ENCODE measurements at places on chromosomes 7 and 10.

- DNase-seq = no peak
Observed at GRCh38 chr10:76469675-76470074, 1038.3 kb downstream of the LRMDA start.

DNA sequence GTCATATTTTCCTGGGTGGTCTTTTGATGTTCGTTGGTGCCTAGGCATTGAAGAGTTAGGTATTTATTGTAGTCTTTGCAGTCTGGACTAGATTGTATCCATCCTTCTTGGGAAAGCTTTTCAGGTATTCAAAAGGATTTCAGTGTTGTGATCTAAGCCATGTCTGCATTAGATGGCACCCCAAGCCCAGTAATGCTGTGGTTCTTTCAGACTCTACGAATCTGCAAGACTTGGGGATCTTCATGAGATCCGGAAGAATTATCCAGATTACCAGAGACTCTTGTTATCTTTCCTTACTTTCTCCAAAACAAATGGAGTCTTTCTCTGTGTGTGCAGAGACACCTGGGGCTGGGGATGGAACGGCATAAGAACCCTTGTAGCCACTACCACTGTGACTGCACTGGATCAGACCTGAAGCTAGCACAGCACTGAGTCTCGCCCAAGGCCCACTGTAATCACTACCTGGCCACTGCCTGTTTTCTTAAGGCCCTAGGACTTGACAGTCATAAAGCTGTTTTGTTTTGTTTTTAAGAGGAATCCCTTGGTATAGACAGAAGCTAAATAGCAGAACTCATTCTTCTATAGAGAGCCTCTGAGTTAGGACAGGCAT lies 75.5 kb downstream of the MARCHF5 start:
- no peak for DNase-seq

DNA sequence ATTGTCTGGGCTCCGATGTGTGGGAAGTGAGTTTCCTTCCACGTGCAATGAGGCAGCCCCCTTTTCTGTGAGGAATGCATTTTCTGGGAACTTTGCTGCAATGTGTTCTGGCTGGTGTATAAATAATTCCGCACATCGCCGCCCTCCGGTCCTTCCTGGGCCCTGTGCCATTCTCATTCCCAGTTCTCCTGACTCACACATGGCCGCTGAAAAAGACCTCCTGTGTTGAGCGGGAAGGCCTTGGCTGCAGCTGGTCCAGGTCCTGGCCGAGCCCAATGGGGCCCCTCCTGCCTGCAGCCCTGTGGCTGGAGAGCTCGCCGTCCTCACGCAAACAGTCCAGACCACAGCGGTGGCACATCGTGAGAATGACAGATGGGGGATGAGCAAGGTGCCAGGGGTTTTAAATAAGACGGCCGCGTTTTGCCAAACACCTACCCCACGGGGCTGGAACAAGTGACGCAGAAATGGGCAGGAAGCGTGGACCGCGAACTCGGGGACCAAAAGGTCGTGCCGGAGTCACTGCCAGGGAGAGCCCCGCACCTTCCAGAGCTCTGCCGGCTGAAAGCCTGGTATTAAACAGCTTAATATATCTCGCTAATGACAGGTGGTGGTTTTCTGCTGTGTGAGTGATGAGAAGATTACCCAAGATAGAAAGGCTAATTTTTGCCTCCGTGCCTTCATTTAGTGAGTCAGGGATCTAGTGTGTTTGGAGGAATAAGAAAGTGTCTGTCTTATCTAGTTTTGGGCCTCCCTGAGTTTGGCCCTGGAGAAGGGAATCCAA lies 37.0 kb downstream of the FAM20C start:
- DNase-seq = no peak

DNA sequence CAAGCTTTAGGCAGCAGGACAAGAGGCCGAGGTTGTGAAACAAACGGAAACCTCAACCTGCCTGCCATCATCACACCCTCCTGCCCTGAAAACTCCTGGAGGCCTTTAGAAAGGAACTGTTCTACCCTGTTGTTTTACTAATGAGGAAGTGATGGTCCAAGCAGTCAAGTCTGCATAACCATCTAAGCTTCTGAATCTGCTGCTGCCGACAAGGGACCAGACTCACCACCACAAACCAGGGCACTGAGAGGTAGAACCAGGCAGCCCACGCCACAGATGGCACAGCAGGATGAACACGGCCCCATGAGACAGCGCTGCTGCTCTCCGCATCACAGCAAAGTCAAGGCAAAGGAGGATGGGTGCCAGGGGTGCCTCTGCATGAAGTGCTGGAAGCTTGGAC lies 209.4 kb downstream of the CELF2 start:
- no peak for DNase-seq

DNA sequence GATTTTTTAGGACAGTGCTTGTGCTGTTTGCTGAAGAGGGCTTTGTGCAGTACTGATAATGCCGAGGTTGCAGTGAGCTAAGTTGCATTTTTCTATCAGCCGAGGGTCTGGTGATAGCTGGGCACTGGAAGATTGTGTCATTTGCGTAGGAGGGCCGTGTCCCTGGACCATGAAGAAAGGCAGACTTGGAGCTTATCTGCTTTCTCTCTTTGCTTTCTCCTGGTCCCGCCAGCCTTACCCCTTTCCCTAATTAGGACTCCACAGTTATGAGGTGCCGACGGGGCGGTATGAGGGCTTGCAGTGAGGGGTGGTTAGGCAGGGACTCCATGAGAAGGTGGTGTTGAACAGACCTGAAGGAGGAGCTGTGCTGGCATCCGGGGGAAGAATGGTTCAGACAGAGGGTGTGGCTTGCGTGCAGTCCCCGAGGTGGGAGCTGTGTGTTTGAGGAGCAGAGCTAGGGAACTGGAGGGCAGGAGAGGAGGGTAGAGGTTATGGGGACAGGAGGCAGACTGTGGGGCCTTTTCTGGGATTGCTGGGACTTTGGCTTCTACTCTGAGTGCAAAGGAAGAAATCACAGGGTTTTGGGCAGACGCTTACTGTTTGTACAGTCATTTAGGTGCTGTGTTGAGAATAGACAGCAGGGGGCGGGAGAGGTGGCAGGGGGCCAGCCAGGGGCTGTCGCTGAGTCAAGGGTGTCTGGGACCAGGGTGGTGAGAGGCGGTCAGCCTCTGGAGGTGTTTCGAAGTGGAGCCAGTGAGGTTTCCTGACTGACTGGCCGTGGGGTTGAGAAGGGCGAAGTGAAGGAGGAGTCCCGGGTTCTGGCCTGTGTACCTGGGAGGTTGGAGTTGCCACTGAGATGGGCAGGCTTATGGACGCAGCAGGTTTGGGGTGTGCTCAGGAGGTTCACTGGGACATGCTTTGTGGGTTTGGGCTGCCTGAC lies 43.4 kb downstream of the PRF1 start:
- no peak for DNase-seq

- no peak for DNase-seq
Observed at GRCh38 chr7:44574287-44574872, 672 bp upstream of the DDX56 start.

- DNase-seq = no peak
Observed at GRCh38 chr10:83990126-83990525, 149.2 kb upstream of the GHITM start.

- DNase-seq = no peak
Observed at GRCh38 chr7:74023092-74023536, 4.9 kb upstream of the ELN start.

- DNase-seq = no peak
Observed at GRCh38 chr10:58334817-58335305, at the start of gene UBE2D1. TSS of gene UBE2D1 (plus strand) at chr10:58335006. CDS start at chr10:58335202, 196 bp downstream.

DNA sequence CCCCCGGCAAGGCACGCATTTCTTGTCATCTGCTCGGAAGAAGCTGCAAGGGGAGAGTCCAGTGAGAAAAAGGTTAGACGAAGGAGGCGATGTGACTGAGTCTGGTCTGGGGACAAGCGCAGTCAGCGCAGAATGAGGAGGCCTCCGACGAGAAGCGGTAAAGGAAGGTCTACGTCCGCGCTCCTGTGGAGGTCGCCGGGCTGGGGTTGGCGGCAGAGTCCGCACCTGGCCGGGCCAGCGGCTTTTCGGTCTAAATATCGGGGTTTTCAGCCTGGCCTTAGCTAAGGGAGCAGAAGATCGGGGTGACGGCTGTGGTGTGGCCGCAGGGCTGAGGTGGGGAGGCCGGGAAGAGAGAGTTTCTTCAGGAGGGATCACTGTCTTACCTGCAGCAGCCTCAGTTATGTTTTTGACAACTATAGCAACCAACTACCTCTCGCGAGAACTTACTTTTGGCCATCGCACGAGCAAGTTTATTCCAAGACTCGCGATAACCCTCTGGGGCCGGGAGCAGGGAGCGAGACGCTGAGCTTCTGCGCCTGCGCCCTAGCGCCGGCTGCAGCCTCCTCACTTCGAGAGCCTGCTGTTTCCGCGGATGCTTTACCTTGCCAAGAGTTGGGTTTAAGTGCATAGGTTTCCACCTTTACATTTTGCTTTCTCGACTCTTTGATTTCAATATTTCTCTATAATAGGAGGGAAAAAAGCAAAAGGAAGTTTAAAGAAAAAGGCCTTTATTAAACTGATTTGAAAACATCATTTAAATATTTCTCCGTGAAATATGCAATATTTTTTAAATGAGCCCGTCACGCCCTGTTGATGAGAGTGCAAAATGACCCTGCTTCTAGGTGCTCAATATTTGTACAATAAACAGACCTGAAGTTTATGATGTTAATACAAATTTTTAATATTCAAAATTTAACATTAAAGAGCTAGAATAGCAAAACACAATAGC lies at the start of gene CFAP70:
TSS of gene CFAP70 (minus strand) at position 534 of the 949 bp plus-strand sequence. CDS start 4,068 bp downstream, outside the sequence.
- peak; percentile 56 for DNase-seq

GRCh38 chr10:80280071-80280800 lies 9.2 kb downstream of the MAT1A start:
- no peak for DNase-seq

- no peak for DNase-seq
Observed at GRCh38 chr7:2182461-2182860, 50.3 kb downstream of the MAD1L1 start.

DNA sequence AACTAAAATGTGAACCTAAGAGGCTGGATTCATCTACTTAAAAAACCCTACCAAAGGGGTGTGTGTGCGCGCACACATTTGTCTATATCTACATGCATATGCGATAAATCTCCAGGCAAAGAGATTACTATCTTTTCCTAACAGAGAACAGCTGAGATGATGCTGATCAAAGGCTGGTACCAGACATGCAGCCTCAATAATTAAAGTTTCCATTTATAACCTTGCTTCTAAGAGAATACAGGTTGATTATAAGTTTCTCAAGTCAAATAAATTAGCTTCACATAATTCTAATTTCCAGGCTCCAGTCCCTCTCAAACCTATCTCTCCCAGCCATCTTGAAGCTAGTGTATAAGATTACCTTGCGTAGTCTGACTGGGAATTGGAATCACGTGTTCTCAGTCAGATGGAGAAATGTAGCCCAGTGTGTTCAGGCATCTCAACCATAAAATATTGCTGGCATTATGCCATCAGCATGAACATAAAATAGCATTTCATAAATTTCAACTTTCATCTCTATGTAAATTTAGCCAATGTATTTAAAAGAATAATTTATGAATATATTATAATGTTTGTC lies 1062.0 kb downstream of the XPNPEP1 start:
- peak; percentile 45 for DNase-seq

- DNase-seq = no peak
Observed at GRCh38 chr10:13917791-13918190, 331.0 kb downstream of the PRPF18 start.

DNA sequence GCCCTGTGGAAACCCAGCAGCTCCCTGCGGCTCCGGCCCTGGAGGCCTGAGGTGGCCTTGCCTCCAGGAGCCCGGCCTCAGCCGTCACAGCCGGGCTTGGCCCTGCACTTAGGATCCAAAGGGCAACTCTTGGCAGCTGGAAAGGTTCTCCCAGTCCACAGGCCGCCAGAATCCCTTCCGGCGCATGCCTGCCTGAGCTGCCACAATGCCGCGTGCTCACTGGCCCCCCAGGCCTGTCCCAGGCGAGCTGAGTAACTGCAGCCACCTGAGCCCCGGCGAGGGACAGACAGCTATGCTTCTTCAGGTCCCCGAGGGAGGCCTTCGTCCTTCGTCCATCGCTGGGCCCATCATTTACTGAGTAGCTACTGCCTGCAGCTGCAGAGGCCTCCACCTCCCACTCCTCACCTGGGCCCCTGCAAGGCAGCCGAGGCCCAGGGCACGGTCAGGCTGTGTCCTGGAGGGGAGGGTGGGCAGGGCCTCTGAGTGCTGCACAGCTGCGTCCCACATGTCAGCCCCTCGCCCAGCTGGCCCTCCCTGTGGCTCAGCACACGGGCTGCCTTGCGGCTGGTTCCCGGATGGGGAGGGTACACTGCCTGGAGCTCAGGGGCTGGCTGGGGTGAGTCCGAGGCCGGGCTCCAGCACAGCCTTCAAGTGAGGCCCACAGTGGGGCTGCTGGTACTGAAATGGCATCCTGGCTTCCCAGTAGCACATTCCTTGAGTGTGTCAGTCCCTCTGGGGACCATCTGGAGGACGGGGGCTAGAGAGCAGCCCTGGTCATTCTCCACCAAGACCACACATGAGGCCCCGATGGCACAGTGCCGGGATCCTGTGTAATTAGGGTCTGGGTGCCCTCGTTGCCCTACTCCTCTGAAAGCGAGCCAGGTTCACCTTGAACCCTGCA lies 172.5 kb downstream of the ELFN1 start:
- DNase-seq = no peak

- no peak for DNase-seq
Observed at GRCh38 chr7:101163279-101164070, 1.9 kb downstream of the VGF start.

- no peak for DNase-seq
Observed at GRCh38 chr10:27100813-27101347, 586 bp upstream of the ANKRD26 start.

DNA sequence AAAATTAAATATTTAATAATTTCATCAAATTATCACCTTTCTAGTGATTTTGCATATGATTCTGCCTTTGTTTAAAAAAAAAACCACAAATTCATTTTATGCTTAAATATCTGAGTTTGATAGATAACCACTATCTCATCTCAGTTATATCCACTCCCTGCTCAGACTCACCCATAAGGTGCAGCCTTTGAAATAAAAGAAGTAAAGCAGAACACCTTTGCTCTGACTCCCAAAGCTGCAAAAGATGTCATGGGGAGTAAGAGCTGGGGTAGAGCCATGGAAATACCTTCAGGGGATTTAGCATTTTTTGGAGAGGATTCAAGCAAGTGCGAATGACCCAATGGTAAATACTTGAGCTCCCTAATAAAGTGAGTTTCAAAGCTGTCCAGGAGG lies 15.1 kb upstream of the CYP3A5 start:
- DNase-seq = no peak

GRCh38 chr7:101243646-101244374 lies 1.1 kb downstream of the FIS1 start:
- no peak for DNase-seq

DNA sequence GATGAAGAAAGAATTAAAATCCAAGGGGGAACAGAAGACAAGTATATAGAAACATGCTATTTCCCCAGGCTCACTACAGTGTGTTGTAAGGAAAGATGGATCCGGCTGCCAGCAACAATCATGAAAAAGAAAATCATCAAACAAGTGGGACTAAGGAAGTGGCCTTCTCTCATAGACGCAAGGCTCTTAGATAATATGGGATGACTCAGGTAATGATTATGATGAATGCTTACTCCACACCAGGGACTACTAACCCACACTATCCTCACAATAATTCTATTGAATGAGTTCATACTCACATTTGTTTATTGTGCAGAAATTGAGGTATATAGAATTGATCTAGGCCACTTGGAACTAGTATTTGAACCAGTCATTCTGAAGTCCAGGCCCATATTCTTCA lies 111.2 kb upstream of the BET1 start:
- DNase-seq = no peak

- no peak for DNase-seq
Observed at GRCh38 chr10:114726820-114727271, 68.8 kb upstream of the ABLIM1 start.

GRCh38 chr7:54858008-54858692 lies 99.1 kb upstream of the SEC61G start:
- no peak for DNase-seq

- DNase-seq = no peak
Observed at GRCh38 chr7:58316-58715, 134.1 kb upstream of the FAM20C start.

GRCh38 chr10:93028883-93029282 lies 31.7 kb upstream of the CYP26C1 start:
- DNase-seq = no peak
